ENCODE measurements at places on chromosomes 2 and 18.

DNA sequence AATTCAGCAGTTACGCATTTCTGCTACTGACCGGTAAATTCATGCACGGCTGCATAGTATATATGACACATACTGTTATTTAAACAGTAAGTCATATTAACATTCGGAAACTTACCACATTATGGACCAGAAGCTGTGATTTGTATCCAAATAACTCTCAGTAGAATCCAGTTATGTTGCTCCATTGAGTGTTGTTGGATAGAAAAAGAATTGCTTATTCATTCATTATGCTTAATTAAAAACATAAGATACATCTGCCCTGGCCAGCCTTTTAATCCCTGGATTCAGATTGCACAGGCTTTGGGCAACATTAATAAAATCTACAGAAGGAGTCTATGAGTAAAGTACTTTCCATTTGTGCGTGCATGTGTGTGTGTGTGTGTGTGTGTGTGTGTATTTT lies 111.3 kb downstream of the CPS1 start:
- no peak for DNase-seq

GRCh38 chr18:25042641-25043051 lies 309.3 kb downstream of the ZNF521 start:
- no peak for DNase-seq

DNA sequence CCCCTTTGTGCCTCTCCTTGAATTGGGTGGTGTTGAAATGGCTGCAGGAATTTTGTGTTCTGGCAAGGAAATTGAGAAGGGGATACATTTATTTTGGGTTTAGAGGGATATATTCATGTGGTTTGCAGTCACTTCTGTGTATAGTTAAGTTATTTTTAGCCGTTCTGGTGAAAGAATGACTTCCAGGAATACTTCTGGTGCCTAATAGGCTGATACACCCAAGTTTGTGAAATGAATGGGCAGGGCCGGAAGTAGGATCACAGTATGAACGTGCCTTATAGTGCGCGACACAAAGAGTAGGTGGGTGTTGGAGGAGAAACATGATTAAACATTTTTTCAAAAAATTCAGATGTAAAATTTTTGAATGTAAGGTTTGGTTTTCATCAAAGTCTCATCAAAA lies 168.6 kb upstream of the ATP5MC3 start:
- no peak for DNase-seq

DNA sequence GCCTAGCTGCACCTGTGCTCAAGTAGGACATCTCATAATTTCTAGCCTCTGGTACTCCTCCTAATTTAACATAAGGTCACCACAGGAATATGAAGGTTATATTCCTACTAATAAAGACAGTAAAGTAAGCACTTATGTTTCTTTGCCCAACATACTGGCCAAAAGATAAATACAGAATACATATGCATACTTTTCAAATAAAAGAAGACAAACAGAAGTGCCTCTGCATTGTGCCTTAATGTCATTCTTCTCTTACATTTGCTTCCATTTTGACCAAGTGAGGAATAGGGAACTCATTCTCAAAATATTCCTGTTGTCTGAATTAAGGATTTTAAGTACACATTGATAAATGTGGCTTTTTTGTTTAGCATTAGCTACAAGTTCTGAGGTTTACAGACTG lies 5.6 kb downstream of the BCL11A start:
- DNase-seq: no peak

DNA sequence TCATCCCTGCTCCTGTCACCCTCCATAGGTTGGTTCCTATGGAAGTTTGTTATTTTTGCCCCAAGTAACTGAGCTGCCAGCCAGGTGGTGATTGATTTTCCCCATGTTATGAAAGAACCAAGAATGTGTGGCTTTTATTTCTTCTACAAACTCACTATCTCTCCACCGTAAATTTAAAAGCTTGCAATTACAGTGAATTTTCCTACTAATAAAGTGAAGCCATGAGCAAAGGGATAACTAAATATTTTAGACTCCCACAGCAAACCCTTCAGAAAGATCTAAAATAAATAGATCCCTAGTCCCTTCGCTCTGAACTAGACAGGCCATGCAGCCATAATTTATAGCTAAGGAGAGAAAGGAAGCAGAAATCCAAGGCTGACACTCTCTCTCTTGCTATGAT lies 6.2 kb upstream of the KIAA2012 start:
- DNase-seq: no peak

- DNase-seq: no peak
Observed at GRCh38 chr18:47260120-47260923, 8.9 kb upstream of the SKOR2 start.

GRCh38 chr2:215994911-215995310 lies 18.4 kb downstream of the MREG start:
- DNase-seq: no peak

Data from T-cell (primary cell).